HEK293T (cell line): ENCODE measurements at places on chromosomes 3 and 15.

- DNase-seq = peak; percentile 95
Measured at GRCh38 chr3:133038089-133038730, at the start of gene TMEM108. TMEM108 (plus strand) TSS chr3:133038391.

- no peak for DNase-seq
Measured at GRCh38 chr3:53350652-53351051, 3.3 kb upstream of the DCP1A start.

- no peak for DNase-seq
Measured at GRCh38 chr3:156626104-156626503, 48.3 kb upstream of the TIPARP start.

DNA sequence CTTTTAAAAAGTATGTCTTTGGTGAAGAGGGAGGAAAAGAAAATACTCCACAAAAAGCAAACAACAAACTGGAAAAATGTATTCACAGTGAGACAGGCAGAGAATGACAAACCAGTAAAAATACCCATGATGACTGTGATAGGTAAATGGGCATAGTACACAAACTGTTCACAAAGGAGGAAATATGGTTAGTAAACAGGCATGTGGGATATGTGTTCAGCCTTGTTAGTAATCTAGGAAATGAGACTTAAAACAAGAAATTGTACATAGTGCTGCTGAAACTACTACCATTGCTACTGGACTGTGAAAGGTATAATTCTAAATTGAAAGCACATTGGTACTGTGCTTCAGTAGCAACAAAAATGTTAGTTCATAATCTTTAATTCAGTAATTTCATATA, 50.1 kb downstream of the UBE2E2 start:
- DNase-seq = no peak

GRCh38 chr3:30263238-30263924, 343.0 kb upstream of the TGFBR2 start:
- no peak for DNase-seq
